ENCODE measurements at places on chromosomes 3 and 15. TPM values are rescaled to one million over a fixed set of nuclear protein-coding genes. Genes with fewer than 3 reads are reported as not detected.

DNA sequence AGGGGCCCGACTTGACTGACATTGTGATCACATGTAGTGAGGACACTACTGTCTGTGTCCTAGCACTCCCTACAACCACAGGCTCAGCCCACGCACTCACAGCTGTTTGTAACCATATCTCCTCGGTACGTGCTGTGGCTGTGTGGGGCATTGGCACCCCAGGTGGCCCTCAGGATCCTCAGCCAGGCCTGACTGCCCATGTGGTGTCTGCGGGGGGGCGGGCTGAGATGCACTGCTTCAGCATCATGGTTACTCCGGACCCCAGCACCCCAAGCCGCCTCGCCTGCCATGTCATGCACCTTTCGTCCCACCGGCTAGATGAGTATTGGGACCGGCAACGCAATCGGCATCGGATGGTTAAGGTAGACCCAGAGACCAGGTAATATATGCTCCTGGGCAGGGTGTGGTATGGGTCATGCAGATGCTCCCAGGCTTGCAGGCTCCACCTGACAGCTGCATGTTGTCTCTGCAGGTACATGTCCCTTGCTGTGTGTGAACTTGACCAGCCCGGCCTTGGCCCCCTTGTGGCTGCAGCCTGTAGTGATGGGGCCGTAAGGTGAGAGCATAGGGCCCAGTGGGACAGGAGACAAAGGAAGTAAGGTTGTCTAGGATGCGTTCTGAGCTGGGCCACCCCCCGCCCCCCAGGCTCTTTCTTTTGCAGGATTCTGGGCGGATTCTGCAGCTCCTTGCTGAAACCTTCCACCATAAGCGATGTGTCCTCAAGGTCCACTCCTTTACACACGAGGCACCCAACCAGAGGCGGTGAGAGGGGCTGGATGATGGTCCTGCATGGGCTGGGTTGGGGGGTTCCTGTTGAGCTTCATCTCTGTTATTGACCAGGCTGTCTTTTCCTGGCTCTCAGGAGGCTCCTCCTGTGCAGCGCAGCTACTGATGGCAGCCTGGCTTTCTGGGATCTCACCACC lies 4.4 kb downstream of the DALRD3 start:
- DNase-seq, result no peak

DNA sequence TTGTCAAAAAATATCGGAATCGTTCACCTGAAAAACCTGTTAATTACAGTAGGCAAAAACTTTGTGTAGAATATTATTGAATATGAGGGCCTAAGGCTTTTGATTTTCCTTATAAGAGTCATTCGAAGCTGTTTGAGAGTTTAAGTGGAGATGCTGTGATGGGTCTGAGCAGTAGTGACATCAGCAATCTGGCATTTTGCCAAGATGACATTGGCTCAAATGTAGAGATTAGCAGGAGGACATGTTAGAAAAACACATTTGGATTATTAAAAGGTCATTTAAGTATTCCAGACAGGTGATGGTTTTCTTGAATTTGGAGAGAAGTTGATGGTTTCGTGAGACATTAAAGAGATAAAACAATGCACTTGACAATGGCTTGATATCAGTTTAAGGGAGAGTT lies 12.9 kb downstream of the OR5AC2 start:
- no peak for DNase-seq

- no peak for DNase-seq
Observed at GRCh38 chr15:42034628-42035434, 14.0 kb upstream of the PLA2G4E start.

- no peak for DNase-seq
Observed at GRCh38 chr3:194204042-194204987, 68.4 kb downstream of the HES1 start.

Gene OCA2
- not detected for total RNA-seq

Gene TRIM42
- total RNA-seq, result not detected

Gene PLA2G4E
- not detected for total RNA-seq

DNA sequence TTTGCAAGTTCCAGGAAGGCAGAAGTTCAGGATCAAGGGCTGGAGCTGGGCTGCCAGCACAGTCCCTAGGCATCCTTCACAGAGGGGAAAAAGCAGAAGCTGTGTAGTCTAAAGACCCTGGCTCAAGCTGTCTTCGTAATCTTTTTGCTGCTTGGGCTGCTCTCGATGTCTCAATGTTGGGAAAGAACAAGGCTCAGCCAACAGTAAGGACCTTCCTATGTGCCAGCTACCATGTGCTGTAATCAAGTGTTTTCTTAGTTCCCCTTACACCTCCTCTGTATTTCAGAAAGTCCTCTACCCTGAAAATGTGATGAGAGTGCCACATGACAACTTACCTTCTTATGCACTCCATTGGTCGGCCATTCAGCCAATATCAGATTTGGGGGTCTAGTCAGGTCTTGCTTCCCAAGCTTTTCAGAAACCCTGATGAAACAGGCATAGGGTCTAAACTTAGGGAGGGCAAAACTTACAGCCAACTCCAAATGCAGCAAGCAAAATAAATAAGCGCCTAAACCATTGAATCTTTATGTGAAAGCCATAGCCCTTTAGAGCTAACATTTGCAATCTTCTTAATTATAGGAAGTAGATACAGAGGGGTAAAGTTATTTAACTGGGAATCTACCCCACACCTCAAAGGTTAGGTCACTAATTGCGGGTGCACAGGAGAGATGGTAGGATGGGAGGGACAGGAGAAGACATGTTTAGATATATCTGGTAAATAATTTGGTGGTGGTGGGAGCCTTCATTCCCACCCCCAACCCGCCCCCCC lies 1.2 kb upstream of the EDEM1 start:
- DNase-seq, result no peak

DNA sequence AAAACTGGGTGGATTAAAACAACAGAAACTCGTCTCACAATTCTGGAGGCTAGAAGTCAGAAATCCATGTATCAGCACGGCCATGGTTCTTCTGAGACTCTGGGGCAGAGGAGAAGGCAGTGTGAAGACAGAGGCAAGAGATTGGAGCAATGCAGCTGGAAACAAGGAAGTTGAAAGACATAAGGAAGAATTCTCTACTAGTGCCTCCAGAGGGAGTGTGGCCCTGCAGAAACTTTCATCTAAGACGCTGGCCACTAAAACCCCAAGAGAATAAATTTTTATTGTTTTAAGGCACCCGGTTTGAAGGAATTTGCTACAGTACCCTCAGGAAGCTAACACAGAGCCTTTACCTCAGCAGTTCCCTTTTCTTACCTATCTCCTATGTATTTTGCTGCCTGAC lies 1012.2 kb upstream of the CADM2 start:
- DNase-seq, result no peak

Gene TICRR
- total RNA-seq, result 14.0 TPM

GRCh38 chr15:38554354-38554753 lies 10.3 kb downstream of the RASGRP1 start:
- no peak for DNase-seq

- peak; percentile 34 for DNase-seq
Observed at GRCh38 chr3:170033489-170033888, 4.3 kb upstream of the GPR160 start.

GRCh38 chr3:27533718-27534573 lies 49.8 kb upstream of the SLC4A7 start:
- DNase-seq, result peak; percentile 4

DNA sequence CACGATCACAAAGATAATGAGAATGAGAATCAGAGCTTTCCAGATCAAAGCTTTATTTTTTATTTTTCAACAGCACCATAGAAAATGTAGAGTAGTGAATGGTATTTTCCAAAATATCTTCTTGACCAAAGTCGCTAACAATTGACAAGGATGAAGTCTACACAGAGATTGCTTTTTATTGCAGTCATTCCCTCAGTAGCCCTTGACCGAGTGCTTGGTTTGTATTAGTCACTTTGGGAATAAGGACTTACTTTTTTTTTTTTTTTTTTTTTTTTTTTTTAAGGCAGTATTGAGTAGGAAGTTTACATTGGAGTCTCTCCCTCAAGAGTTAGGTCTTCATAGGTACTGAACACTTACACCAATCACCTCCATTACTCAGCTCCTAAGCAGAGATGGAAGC lies 39.8 kb downstream of the THRB start:
- no peak for DNase-seq

GRCh38 chr3:58668247-58668646 lies 1.7 kb upstream of the FAM3D start:
- no peak for DNase-seq

- DNase-seq, result no peak
Observed at GRCh38 chr3:52108302-52109232, 45.7 kb downstream of the POC1A start.

DNA sequence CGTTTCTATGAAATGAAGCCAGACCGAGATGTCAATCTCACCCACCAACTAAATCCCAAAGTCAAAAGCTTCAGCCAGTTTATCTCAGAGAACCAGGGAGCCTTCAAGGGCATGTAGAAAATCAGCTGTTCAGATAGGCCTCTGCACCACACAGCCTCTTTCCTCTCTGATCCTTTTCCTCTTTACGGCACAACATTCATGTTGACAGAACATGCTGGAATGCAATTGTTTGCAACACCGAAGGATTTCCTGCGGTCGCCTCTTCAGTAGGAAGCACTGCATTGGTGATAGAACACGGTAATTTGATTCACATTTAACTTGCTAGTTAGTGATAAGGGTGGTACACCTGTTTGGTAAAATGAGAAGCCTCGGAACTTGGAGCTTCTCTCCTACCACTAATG lies 41.9 kb upstream of the TRA2B start:
- DNase-seq, result no peak

Gene CADM2
- total RNA-seq, result 0.27 TPM

Gene LRRC2
- 0.04 TPM for total RNA-seq

Gene GUCA1C
- total RNA-seq, result not detected

- DNase-seq, result no peak
Observed at GRCh38 chr15:64767203-64767602, 8.2 kb downstream of the RBPMS2 start.

Gene PLA2G4D
- total RNA-seq, result not detected
